NCI-H2171 treated with DMSO at 0.1 percent for 48 hours (cell line): ENCODE measurements at places on chromosomes 13 and 19.

GRCh38 chr13:27960362-27961226 lies 8.5 kb downstream of the CDX2 start:
- DNase-seq: no peak

DNA sequence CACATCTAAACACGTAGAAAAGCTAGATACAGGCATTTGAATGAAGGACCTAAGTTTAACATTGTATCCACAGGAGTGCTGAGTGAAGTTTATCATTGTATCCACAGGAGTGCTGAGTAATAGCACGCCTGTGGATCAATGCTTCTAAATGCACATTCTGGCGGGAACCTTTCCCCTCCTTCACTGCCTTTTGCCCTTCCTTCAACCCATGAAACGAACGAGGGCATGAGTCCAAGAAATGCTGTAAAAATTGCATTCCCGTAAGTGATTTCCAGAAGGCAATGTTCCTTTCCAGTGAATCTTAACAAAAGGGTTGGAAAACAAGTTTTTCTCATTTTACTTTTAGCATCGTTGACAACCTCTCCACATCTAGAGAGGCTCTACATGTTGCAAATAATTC lies 88.1 kb downstream of the ZDHHC20 start:
- no peak for DNase-seq

DNA sequence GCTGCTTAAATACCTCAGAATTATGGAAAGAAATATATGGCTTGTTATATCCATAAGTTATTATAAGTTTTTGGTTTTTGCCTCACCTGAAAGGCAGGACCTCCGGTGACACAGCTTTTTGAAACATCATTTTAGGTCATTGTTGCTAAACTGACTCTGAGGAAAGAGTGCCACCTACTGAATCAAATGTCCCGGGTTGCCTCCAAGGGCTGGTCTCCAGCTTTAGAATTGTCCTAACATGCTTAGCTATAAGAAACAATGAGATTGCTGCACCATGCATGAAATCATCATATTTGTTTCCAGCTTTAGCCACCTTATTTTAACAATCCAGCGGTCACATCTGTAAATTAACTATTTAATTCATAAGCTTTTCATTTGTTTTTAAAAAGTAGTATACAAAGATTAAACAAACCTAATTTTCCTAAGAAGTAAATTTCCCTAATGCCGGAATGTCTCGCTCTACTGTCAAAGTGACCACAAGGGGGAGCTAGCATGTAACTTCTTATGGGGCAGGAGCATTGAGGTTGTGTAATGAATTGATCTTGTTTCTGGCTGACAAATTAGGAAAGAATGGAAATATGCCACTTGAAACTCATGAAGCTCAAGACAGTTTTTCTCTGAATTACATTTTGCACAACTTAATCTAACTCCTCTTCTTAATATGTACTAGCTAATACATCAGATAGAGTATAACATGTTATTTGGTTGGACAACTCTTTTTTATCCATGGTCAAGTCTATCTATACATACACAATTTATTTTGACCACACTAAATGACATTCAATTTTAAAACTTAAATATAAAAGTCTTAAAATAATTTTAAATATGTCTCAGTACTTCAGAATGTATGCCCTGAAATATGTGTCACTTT lies 6.7 kb upstream of the PCDH17 start:
- peak; percentile 74 for DNase-seq

GRCh38 chr13:60509601-60510386 lies 112.8 kb downstream of the TDRD3 start:
- no peak for DNase-seq

GRCh38 chr19:32448026-32448425 lies 42.5 kb downstream of the DPY19L3 start:
- DNase-seq: no peak

DNA sequence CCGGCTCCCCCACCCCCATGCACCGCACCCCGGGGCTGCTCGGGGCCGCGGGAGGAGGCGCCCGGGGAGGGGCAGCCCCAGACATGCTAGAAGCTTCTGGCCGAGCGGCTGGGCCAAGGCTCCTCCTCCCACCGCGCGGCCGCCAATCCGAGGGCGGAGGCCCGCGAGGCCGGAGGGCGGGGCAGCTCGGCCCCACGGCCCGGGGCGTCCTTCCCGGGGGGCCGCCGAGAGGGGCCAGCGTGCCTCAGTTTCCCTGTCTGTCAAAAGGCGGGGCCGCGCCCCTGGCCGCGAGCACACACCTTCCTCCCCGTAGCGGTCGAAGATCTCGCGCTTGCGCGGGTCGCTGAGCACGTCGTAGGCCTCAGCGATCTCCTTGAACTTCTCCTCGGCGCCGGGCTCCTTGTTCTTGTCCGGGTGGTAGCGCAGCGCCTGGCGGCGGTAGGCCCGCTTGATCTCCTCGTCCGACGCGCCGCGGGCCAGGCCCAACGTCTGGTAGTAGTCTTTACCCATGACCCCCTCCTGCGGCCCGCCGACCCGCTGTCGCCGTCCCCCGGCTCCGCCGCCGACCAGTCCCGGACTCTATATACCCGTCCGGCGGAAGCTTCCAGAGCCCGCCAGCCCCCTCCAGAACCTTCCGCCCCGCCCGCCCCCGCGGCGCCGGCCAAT lies at the start of gene DNAJB1:
TSS of gene DNAJB1 (minus strand) at position 558 of the 666 bp plus-strand sequence. CDS start at position 510, 48 bp downstream.
- DNase-seq: peak; percentile 45

- DNase-seq: no peak
Observed at GRCh38 chr19:28401739-28402424, 811.1 kb downstream of the UQCRFS1 start.

GRCh38 chr13:60412909-60413616 lies 16.0 kb downstream of the TDRD3 start:
- no peak for DNase-seq

DNA sequence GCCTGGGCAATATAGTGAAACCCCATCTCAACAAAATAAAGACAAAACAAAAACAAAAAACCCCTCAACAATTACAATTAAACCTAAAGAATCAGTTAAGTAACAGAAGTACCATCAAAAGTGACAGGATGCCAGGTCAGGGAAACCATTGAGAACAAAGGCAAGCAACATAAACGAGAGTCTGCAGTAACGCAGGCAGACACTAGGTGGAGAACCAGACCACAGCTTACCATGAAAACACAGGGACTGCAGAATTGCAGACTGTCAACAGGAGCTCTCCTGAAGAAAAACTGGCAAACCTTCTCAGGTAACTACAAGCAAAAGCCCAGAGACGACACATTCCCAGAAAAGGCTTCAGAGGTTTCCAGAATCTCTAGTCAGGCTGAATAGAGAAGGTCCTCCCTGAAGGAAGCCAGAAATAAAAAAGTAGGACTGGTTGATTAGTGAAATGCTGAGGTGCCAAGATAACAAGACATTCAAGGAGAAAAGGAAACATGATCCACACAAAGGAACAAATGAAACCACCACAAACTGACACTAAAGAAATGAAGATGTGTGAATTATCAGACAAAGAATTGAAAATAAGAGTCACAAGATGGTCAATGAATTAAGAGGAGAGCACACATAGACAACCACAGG lies 2.2 kb upstream of the ZNF665 start:
- DNase-seq: peak; percentile 57

DNA sequence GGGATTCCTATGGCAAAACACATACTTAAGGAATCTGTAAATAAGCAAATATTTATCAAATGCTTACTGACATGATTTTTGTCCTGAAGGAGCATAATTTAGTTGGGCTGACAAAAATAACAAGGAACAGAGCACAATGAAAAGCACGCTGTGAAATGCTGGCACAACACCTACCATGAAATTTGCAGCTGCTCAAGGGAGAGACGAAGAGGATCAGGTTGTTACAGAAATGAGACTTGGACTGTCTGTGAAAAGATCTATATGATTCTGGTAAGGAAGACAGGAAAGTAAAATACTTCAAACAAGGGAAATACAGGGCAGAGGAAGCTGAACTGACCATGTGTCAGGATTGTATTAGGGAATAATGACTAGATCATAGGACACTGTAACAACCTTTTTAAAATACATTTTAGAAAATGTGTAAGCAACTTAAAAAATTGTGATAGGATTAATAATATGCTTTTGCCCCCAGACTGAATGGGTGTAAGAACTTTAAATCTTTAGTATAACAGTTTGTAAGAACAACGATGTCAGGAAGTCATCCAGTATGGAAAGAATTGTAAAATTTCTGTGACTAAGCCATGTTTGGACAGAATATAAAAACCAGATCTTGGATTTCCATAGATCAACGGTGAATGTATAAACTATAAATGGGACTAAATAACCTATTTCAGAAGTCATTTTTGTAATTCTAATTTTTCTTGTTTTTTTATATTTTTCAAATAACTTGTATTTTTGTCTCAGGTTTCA lies 1556.0 kb downstream of the EFNB2 start:
- no peak for DNase-seq

GRCh38 chr19:6712692-6713670 lies 7.5 kb downstream of the C3 start:
- DNase-seq: no peak

DNA sequence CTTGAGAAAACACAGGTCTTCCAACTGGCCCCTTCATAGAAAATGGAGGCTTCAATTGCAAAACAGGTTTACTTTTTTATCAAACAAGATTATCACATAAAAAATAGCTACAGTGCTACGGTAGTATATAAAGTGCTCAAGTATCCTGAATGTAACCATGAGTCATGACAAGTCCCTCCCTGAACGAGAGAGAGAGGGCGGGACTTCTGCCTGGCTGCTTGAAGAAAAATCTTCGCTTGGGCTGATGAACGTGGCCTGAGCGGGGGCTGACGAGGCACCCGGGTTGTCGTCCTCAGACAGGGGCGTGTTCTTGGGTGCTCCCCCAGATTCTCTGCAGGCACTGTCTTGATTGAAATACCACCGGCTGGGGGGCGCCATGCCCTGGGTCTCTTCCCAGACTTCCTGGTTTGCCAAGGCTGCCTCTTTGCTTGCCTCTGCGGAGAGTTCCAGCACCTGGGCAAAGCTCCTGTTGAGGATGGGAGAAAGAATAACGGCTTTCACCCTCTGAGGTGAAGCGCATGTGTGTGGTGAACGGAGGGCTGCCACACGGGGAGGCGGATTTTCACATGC lies 23.2 kb upstream of the CPAMD8 start:
- DNase-seq: no peak

GRCh38 chr19:42216653-42217519 lies 591 bp downstream of the DEDD2 start:
- peak; percentile 26 for DNase-seq

GRCh38 chr19:45503909-45504308 lies 3.4 kb upstream of the VASP start:
- no peak for DNase-seq

- no peak for DNase-seq
Observed at GRCh38 chr13:31385540-31385939, 185.8 kb downstream of the B3GLCT start.

DNA sequence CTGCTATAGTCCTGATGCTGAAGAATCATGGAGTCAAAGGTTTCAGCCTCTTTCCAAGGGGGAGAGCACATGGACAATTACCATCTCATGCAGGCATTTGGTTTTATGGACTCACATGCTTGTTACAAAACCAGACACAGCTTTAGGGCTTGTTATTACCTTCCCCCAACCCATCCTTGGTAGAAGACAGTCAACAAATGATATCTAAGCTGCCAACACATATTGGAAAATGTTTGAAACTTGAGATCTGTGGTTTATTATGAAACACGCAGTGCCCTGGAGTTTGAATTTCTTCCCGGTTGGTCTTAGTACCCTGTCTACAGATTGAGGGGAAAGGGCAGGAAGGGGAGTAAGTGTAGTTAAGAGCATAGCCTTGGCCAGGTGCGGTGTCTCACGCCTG lies 12.5 kb upstream of the CYP2A6 start:
- no peak for DNase-seq

- no peak for DNase-seq
Observed at GRCh38 chr13:25300861-25301346, 521 bp upstream of the NUP58 start.

GRCh38 chr13:66969291-66969690 lies 260.8 kb downstream of the PCDH9 start:
- DNase-seq: no peak
